NCI-H2227 treated with DMSO at 0.1 percent for 48 hours (cell line): ENCODE measurements at places on chromosomes 11 and 22.

DNA sequence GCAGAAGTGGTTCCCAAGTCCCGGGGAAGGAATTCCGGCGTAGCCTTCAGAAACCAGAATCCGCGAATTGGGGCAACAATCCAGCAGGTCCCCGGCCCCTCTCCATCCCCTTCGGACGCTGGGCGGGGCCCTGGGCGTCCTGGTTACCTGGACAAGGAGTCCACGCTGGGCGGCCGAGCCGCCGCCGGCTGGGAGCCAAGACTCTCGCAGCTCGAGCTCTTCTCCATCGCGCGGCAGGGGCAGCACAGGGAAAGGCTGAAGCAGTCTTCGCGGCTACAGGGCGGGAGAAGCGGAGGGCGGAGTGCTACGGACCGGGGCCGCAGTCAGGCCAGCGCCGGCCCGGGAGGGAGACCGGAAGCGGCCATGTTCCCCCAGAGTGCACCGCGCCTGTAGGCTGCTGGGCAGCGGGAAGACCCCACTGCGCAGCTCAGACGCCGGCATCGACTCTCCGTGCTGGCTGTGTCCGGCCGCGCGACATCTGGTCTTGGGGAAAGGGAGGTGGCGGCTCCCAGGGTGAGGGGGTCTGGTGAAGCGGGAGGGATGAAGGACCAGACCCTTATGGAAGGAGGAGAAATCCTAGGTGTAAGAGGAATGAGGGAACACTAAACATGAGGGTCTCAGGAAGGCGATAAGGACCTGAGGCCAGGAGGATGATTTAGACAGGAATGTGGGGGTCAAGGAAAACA, at the start of gene MTMR2:
Gene MTMR2, minus strand, starts transcription at position 380 of the 686 bp plus-strand sequence. Its CDS starts 153 bp downstream, at position 227.
- DNase-seq, result peak; percentile 48

DNA sequence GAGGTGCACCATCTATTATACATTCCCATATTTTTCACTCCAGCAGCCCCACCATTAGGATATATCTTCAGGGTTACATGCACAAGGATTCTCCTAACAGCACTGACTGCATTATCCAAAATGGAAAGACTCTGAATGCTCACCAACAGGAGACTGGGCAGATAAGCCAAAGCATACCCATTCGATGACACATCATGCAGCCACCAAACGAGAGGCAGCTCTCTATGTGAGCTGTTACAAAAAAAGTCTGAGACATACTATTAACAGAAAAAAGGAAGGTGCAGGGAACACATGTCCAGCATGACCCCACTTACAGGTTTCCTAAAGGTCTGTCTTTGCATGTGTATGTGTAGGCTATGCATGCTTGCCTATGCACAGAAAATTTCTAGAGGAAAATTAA, 12.4 kb upstream of the SERPIND1 start:
- no peak for DNase-seq

DNA sequence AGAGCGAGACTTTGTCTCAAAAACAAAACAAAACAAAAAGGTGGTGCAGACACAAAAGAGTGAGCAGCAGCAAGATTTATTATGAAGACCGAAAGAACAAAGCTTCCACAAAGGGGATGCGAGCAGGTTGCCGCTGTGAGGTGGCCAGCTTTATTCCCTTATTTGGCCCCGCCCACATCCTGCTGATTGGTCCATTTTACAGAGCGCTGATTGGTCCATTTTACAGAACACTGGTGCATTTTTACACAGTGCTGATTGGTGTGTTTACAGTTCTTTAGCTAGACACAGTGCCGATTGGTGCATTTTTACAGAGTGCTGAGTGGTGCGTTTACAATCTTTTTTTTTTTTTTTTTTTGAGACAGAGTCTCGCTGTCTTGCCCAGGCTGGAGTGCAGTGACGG, 77.4 kb downstream of the CECR2 start:
- no peak for DNase-seq

DNA sequence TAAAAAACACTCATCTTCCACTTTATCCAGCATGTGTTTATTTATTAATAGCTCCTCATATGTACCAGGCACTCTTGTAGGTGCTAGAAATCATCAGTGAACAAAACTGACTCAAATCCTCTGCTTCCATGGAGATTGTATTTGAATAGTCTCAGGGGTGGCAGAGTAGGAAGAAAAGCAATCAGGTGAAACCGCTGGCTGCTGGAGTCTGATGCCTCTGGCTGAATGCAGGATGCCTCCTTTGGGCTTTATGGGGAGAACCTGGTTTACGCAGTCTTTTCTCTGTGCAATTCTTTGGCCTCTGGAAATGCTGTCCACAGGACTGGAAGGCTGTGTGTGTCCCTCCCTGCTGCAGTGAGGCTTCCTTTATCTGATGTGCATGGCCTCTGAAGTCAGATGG, 12.8 kb upstream of the OSBP2 start:
- DNase-seq, result no peak

GRCh38 chr22:24411256-24412004, 16.0 kb upstream of the ADORA2A start:
- no peak for DNase-seq

GRCh38 chr22:37930270-37930951, 23.0 kb downstream of the C22orf23 start:
- DNase-seq, result no peak

- DNase-seq, result no peak
Observed at GRCh38 chr11:66221726-66222236, 46.7 kb upstream of the RAB1B start.

- DNase-seq, result no peak
Observed at GRCh38 chr11:44034639-44035038, 13.1 kb upstream of the ACCSL start.

DNA sequence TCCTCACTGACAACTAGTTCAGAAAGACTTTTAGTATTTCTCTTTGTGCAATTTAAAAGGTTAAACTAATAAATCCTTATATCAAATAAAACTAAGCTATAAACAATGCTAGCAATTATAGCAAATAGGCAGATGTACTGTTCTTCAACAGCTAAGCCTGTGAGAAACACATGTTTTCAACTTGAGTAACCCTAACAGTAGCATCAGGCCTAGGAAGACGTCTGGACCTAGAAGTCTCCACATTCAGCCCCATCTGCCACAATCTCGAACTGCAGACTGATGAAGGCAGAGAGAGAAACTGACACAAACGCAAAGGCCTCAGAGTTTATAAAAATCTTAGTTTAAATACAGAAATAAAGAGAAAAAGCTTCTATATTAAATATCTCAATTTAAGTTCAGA, 2.5 kb downstream of the ST13 start:
- no peak for DNase-seq

GRCh38 chr22:50730941-50731661, 6.9 kb upstream of the ACR start:
- no peak for DNase-seq

DNA sequence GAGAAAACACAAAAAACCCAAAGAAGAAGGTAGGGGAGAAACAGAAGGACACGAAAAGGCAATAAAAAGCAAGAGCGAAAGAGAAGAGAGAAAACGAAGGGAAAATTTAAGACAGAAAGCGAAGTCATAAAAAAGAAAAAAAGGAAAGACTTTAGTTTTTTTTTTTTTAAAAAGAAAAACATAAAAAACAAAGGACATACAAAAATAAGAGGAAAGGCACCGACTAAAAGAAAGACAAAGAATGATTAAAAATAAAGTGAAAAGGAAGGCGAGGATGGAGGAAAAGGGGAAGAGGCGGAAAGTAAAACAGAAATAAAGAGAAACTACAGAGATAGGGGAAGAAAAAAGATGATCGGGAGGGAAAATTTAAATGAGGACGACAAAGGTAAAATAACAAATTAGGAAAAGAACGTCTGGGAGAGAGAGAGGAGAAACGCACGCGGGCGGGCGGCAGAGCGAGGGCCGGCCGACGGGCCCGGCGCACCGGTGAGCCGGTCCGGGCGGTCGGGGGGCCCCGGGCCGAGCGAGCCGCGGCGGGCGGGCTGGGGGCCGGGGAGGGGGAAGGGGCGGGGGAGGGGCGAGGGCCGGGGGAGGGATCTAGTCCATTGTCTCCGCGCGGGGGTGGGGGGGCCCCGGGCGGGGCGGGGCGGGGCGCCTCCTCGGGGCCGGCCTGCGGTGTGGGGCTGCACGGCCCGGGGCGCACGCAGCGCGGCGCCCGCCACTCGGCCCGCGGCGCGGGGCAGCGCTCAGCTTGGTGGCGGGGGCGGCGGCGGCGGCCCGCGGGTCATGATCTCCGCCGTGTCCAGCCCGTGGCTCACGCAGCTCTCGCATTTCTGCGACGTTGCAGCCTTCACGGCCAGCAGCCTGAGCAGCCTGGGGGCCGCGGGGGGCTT, at the start of gene TBX1:
Gene TBX1, plus strand, starts transcription at position 721 of the 893 bp plus-strand sequence. Its CDS starts 66 bp downstream, at position 787.
- DNase-seq, result no peak

- DNase-seq, result peak; percentile 97
Observed at GRCh38 chr11:68659158-68659921, 25.0 kb upstream of the GAL start.

DNA sequence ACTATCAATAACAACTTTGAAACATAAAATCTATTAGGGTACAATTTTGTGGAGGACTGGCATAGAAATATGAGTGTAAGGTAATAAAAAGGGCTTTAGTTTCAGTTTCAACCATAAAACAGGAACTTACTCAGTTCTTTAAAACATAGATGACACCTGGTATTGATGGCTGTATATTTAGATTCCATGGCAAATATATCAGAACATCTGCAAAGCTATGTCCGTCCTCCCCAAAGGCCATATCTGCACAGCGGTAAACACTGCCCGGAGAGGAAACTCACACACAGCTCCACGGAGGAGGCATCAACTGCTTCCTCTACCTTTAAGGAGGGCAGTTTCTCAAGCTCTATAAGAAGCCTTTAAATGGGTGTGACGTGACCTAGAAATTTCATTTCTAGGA, 993.3 kb downstream of the BRD1 start:
- no peak for DNase-seq

DNA sequence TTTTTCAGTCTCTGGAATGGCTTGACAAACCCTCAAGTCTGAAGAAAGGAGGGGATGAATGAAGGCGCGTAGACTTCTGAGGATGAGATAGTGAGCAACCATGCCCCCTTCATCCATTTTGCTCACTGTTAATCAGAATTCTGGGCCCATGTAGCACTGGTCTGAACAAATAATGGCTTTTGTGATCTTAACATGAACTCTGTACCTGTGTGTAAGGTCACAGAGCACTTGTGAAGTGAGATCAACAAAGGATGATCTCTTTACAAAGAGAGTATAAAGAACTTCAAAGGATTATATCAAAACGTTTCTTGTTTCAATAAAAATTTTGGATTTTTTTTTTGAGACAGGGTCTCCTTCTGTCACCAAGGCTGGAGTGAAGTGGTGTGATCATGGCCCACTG, 976.7 kb downstream of the OPCML start:
- no peak for DNase-seq

- no peak for DNase-seq
Observed at GRCh38 chr11:84871116-84871515, 756.0 kb downstream of the DLG2 start.
